Ammon's horn (tissue), 1 donor: ENCODE measurements at places on chromosomes 7 and 10.

GRCh38 chr7:129197771-129198170 lies 9.3 kb downstream of the SMO start:
- no peak for DNase-seq

DNA sequence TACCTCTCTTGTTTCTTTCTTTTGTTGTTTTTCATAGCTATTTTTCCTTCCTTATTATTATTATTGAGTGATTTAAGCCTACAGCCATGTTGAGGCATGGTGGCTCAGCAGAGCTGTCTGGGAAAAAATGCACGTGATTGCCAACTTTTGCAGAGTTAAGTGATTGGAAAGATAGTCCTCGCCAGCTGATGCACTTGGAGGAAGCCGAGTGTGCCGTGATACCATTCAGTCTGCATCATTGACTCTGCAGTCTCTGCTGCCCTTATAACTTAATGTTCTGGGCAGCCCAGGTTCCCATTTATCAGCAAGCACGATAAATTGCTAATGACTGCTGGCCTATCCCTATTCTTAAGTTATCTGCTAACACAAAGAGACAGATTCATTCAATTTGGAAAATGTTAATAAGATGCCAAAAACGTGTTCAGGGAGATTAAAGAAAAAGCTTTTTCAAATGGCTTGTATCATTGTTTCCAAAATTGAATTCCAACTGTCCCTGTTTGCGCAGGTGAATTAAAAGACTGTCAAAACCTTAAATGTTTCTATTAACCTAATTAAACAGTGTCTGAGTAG lies 232.9 kb upstream of the NPY start:
- no peak for DNase-seq

- DNase-seq: no peak
These were observed 68.9 kb upstream of the LEP start for GRCh38 chr7:128172151-128172550.

DNA sequence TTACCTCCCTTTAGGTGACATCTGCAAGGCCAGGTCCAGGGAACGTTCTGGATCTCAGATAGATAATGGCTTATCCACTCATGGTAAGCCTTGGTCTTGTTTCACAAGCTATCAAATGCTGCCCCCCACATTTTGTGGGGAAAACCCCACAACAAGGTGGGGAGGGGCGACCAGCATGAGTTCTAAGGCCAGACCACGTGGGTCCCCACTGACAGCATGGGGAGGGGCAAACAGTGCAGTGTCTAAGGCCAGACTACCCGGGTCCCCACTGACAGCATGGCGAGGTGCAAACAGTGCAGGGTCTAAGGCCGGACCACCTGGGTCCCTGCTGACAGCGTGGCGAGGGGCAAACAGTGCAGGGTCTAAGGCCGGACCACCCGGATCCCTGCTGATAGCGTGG lies 102.8 kb downstream of the DIP2C start:
- DNase-seq: no peak

DNA sequence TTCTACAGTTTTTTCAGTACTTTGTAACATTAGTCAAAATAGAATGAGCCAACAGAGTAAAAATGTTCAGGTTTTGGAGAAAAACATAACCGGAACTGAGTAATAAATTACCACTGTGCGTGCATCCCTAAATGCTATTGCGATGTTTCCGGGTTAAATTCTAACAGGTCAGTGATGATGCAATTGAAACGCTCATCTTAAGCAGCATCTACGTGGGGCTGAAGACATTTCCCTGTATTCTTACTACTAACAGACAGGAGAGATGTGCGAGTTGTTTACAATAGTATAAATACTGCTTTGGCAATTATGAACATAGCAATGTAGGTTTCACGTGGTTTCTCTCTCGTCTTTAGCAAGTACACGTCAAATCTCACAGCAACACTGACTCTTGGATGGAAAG lies 149.4 kb downstream of the USP6NL start:
- DNase-seq: no peak

- no peak for DNase-seq
These were observed 51.1 kb upstream of the NANOS1 start for GRCh38 chr10:118978316-118978997.

- no peak for DNase-seq
These were observed 663 bp downstream of the HERPUD2 start for GRCh38 chr7:35694161-35694783.
